CD4-positive, alpha-beta T cell treated with Interferon alpha-2 for 1 hour (primary cell): ENCODE measurements at places on chromosomes 2 and 18.

DNA sequence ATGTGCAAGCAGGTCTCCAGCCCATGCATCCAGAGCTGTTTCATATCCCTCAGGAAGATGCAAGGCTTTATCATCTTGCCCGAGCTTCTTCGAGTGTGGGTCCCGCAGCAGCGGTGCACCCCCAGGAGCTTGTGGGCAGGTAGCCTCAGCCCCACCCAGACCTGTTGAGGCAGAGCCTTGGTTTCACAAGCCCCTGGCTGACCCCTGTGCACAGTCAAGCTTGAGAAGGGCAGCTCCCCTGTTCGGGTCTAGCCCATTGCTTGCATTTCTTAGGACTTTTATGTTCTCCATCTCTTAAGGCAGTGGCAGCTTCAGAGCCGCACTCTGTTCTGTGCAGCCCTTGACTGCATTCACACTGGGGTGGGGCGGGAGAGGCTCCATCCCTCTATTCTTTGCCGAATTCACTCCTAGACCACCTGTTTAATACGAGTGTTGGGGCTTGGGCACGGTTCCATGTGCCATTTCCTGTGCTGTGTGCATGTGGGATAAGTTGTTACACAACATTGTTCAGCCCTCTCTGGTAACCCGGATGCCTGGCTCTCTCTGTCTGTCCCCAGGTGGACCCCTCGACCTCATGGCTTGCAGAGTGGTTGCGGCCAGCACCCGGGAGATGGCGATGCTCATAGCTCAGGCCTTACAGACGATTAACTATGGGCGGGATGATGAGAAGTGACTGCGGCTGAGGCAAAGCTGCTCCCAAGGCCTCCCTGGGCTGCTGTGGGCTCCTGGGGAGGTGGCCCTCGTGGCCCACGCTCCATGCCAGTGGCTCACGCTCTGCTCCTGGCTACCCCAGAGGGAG lies 48.7 kb downstream of the IMPA2 start:
- DNase-seq: no peak

GRCh38 chr2:200447139-200447855 lies 62.6 kb downstream of the KCTD18 start:
- DNase-seq: no peak

GRCh38 chr2:99960790-99961189 lies 181.6 kb downstream of the AFF3 start:
- DNase-seq: no peak

DNA sequence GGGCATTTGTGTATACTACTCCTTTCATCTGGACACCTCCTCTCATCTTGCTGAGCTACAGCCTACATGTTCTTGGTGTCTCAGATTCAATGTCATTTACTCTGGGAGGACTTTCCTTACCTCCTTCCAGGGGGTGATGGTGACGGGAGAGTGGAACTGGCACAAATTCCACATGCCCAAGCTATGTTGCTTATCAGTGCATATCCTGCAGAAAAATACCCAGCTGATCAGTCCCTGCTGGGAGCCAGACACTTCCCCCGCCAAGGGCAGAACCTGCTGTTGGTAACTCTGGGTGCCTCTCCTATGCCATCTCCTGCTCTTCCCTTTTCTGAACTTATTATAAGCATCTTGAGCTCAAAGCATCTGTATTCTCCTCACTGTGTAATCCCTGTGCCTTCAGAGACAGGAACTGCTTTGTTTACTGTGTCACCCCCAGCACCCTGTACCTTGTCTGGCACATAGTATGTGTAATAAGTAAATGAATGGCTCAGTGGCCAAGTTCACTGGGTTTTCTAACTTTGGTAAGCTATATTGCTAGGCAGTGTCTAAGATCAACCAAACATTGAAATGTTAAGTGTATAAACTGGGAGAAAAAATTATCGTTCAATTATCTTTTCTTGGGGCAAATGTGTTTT lies 87.7 kb upstream of the LPIN2 start:
- no peak for DNase-seq

DNA sequence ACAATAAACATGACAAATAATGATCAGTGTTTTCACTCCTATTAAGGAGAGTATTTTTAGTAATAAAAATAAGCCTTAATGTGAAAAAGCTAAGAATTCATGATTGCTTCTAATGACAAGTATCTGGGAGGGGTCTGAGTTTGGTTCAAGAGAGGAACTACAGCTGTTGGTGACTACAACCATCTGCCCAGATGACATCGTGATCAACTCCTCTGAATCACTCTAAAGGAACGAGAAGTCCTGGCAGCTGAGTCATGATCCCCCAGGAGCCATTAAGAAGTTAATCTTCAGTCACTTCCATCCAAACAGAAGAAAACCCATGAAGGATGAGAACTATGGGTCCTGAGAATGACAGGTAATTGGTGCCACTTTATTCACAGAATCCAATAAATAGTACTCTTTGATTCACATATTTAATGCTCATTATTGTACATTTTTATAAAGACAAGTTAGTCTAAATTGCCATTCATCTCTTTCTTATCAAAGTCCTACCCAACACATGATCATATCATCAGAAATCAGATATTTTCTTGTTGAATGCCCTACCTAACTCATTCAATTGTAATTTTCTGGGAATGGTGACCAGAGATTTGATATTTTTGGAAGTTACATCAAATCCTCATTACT lies 6.8 kb downstream of the TFPI start:
- DNase-seq: no peak

DNA sequence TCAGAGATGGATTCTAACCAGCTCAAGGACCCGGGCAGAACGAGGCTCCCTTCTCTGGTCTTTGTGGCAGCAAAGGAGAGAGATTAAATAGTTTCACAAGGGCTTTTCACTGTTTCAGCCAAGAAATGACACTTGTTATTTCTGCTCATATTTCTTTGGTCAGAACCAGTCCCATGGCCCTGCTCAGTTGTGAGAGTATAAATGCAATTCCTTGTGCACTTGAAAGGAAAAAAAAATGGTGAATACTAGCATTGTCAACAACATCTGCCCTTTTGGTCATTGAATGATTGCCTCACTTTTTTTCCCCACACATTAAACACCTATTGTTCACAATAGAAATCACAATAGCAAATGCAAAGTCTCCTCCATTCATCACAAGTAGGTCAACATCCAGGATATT lies 104.4 kb downstream of the RDH14 start:
- no peak for DNase-seq

DNA sequence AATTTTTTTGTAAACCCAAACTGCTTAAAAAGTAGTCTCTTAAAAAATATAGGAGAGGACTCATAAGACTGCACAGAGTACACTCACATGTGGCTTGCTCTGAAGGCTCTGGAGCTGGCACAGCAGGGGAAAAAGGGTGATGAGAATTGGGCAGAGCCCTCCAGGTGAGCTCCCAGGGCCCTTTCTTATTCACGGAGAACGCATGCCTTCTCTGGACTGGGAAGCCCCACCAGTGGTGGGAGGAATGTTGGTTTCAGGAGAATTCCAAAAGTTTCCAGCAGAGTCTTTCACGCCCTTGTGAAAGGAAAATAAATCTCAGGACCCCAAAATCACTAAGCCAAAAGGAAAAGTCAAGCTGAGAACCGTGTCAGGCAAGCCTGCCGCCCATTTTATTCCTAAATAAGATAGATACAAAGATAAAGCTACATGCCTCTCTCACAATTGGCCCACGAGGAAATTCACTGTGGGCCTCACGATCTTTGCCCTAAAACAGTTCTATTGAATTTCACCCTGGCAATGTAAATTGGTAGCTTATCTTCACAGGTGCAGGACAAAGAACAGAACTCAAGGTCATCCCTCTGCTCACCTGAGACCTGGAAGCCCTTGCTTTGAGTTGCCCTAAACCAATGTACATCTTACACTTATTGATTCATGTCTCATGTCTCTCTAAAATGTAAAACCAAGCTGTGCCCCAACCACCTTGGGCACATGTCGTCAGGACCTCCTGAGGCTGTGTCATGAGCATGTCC lies 15.5 kb upstream of the MC5R start:
- DNase-seq: no peak

DNA sequence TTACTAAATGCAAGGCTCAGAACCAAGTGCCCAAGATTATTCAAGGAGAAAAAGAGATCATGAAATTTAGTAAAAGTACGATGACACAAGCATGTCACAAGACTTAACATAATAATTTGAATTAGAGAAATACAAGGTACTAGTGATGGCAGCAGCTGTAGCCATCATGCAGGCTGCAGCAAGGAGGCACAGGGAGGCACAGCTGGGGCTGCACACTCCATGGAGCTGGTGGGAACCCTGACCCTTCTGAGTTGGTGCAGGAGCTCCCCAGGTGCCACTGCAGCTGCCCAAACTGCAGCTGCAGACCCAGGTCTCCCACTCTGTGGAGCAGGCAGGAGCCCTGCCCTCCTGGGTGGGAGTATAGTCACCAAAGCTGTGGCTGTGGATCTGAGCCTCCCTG lies 46.0 kb downstream of the COL3A1 start:
- DNase-seq: no peak

- peak; percentile 20 for DNase-seq
These were observed 129.8 kb downstream of the PXDN start for GRCh38 chr2:1614564-1614963.

DNA sequence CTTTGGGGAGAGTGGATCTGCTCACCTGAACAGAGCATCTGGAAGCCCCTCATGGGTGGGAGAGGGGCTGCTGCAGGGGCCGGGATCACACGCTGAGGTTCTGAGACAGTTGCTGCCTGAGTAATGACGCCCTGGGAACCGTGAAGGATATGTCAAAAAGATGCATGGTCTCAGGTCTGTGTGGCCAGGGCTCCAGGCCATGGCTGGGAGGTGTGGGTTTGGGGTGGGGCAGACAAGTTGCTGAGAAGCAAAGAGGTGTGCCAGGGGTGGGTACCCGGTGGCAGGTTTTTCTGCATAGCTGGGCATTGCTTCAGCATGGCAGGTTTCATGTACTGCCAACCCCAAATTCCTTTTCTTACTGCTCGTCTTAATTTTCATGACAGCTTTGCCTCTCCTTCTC lies 133.5 kb downstream of the RPIA start:
- no peak for DNase-seq

DNA sequence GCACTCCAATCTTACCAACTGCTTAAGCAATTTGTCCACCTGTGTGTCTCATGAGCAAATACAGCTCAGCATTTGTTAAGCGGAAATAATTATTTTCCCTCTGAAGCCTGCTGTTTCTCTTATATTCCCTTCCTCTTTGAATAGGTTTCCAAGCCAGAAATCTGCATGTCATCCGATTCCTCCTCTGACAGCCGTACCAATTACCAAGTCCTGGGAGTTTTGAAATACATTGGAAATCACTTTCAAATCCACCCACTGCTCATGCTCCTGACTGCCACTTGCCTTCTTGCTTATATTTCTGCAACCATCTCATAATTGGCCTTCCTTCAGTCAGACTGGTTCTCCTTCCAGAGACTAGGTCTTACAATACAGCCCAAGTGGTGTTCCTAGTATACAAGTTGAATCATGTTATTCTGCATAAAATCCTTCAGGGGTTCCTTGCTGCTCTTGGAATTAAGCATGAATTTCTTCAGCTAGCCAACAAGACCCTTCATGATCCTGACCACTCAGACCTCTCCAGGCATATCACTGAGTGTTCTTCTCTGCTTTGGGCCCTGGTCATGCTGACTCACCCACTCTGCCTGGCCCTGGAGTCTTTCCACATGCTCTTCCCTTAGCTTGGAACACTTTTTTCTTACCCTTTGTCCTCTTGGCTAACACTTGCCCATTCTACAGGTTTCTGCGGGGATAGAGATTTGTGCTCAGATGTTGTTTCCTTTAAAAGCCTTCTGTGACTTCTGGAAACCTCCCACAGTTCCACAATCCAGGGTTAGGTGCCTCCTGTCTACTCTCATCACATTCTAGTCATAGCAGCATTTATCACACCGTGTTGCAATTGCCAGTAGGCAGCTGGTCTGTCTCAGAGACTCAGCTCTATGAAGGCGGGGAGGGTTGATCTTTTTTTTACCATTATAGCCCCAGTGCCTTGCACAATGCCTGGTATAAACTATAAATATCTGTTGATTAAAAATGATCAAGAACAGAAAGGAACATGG lies 157.6 kb downstream of the ARL6IP6 start:
- no peak for DNase-seq

DNA sequence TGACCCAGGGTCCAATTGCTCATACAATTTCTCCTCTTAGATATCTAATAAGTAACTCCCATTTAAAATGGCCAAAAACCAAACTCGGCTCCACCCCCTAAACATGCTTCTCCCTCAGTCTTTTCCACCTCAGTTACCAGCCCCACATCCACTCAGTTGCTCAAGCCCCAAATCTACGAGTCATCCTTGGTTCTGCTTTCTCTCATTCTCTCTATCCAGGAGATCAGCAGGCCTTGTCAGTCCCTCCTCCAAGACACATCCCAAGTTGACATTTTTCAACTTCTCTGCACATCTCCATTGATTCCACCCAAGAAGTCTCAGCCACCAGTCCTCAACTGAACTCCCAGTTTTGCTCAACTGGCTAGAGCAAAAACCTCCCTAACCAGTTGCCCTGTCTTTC lies 40.5 kb upstream of the RTN4 start:
- DNase-seq: no peak

DNA sequence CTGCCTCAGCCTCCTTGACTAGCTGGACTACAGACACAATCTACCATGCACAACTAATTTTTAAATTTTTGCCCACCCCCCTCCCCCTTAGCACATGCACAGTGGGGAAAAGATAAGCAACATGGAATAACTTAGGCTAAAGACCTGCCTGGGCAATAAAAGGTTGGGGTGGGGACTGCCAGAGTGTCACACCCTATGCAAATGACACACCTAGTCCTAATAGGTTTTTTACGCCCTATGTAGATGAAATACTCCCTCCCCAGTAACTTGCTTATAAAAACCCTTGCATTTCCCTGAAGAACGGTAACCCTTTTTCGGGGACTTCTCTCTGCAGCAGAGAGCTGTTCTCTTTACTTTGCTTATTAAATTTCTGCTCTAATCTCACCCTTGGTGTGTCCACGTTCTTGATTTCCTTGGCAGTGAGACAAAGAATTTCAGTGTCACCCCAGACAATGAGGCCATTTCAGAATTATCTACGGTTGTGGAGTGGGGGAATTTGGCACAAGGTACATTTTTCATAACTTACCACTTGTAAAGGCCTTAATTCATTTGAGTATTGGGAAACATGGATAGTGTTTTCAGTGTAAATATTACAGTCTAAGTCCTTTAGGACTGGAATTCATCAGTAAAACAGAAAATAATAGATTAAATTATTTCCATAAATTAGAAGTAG lies 109.2 kb downstream of the NOL4 start:
- no peak for DNase-seq

DNA sequence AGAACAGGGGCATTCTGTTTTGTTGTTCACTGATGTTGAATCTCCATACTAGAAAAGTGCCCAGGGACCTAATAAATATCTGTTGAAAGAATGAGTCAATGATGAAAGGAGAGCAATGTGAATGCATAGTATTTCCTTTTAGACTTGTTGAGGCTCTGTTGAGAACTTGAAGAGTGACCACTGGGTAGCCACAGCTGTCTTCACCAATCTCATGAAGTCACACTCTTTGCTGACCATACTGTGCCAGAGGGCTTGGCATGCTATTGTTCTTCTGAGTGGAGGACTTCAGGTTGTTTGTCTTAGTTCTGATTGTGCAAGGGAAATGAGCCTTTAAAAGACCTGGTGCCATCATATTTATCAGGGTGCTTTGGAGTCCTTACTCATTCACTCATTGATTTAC lies 41.6 kb upstream of the NT5C1B start:
- DNase-seq: no peak
